ENCODE measurements at places on chromosomes 7 and 10.

GRCh38 chr7:83984076-83984475 lies 210.5 kb downstream of the SEMA3A start:
- no peak for DNase-seq

GRCh38 chr10:78269060-78269459 lies 235.4 kb downstream of the RPS24 start:
- DNase-seq: no peak

- no peak for DNase-seq
Observed at GRCh38 chr10:45460235-45460878, 86.3 kb downstream of the ALOX5 start.

DNA sequence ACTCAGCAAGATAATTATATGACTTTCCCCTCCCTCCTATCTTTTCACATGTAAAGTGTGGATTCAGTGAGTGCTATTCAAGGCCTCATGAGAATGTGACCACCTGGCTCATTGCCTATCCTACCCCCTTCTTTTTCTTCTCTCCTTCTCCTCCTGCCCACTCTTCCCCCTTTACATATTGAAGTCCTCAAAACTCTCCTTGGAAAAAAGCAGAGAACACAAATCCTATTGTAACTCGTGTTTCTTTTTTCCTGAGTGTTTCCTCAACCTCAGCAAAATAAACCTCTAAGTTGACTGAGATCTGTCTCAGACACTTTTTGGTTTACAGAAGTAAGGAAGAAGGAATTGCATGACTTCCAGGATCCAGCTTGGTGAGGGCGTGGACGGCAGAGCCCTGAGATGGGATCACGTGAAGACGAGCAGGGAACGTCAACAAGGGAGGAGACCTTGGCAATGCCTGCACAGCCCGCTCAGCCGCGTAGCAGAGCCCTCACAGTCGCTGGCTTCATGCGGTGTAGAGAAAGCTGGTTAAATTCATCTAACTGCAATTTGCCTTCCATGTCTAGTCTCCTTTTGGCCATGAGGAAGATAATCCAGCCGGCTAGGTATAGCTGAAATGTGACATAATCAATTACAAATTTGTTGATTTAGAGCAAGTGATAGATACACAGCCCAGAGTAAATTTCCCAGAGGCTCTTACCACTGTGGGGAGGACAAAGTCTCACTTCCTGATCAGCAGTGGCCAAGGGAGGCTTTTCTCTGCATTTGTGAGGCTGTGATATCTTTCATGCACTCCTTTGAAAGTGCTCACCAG lies 75.7 kb downstream of the LYZL2 start:
- peak; percentile 54 for DNase-seq

GRCh38 chr7:69196593-69196992 lies 401.7 kb upstream of the AUTS2 start:
- DNase-seq: no peak

GRCh38 chr7:2959103-2959680 lies 84.5 kb downstream of the CARD11 start:
- no peak for DNase-seq
